ENCODE measurements at places on chromosomes 4 and X.

- no peak for DNase-seq
Observed at GRCh38 chr4:89823416-89823815, 13.5 kb downstream of the SNCA start.

GRCh38 chr4:9835430-9835829 lies 54.0 kb downstream of the DRD5 start:
- no peak for DNase-seq

DNA sequence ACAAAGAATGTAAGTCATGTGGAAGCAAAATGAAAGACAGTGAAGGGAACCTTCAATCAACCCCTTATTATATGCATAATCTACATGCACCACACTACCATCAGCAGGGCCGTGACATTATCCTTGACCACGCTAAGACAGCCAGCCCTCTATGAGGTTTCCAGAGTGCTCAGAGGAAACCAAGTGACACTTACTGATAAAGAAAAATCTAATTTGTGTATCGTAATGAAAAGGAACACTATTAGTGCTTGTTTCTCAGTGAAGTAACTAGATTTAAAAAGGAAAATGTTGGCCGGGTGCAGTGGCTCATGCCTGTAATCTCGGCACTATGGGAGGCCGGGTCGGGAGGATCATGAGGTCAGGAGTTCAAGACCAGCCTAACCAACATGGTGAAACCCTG lies 56.4 kb downstream of the ABCG2 start:
- DNase-seq: no peak

DNA sequence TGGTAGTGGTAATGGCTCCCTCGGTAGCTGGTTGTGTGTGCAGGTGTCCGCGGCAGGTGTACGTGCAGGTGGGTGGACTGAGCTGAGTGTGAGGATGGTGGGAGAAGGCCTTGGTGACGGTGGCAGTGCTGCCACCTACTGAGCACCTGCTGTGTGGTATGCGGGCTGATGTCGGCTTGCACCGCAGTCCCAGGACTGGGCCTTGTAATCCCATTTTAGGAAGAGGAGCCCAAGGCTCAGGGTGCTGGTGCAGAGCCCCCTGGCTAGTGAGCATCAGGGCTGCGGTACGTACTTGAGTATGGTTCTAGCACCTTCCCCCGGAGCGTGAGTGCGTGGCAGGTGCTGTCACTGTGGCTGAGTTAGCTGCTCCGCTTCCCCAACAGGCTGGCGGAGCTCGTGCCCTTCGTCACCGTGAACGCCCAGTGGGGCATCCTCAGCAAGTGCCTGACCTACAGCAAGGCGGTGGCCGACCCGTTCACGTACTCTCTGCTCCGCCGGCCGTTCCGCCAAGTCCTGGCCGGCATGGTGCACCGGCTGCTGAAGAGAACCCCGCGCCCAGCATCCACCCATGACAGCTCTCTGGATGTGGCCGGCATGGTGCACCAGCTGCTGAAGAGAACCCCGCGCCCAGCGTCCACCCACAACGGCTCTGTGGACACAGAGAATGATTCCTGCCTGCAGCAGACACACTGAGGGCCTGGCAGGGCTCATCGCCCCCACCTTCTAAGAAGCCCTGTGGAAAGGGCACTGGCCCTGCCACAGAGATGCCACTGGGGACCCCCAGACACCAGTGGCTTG lies 5.7 kb upstream of the CPZ start:
- DNase-seq: no peak

GRCh38 chr4:150573534-150573933 lies 8.4 kb upstream of the MAB21L2 start:
- peak; percentile 25 for DNase-seq

GRCh38 chr4:121651597-121651996 lies 45.2 kb downstream of the ANXA5 start:
- DNase-seq: no peak

DNA sequence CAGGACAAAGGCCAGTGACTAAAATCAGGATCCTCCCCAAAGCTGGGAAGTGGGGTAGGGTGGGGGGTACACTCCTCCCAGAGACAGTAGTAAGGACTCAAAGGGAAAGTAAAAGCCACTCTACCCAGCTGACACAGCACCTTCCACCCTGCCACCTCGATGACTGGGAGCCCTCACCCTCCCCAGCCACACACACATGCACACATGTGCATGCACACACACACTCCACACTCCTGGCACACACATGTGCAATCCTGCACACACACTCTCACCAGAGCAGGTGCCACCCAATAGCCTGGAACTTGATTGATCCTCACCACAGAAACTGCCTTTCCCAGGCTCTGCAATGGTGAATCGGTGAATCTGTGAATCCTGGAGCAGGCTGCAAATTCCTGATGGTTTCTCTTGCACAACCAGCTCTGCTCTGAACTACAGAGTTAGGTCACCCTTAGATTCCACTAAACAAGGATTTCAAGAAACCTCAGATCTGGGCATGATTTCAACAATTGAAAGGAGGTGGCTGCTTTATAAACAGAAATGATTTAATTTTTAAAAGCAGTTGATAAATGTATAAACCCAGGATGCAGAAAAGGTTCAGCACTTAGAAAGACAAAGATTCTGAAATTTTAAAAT lies 21.5 kb downstream of the AMOT start:
- DNase-seq: no peak

DNA sequence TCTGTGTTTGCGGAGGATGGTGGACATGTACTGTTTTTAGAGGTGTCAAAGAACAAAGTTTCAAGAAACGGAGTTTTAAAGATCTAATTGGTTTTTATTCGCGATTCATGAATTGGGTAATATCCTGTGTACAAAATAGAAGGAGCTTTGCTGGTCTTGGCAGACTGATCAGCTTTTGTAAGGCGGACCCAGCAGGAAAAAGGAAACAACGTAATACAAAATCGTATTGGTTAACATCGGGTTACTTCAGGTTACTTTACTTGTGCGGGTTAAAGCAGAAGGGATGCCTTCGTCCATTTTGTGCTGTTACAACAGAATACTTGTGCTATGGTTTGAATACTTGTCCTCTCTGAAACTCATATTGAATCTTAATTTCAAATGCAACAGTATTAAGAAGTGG lies 11.4 kb upstream of the NYX start:
- peak; percentile 72 for DNase-seq

DNA sequence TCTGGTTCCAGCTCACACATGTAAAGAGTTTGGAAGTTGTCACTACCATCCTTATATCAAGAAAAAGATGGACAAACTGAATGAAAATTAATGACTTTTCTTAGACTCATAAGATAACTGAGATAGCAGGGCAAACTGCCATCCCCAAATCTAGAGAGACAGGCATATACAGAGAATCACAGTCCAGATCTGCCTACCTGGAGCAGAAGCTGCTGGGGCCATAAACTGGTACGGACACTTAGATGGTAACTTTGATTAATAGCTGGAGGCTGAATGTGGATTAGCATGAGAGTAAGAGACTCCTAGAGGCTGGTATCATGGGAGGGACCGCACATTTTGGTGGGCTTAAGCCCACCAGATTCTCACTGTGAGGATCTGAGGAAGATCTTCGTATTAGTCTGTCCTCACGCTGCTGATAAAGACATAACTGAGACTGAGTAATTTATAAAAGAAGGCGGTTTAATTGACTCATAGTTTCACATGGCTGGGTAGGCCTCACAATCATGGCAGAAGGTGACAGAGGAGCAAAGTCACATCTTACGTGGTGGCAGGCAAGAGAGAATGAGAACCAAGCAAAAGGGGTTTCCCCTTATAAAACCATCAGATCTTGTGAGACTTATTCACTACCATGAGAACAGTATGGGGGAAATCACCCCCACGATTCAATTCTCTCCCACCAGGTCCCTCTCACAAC lies 10.8 kb upstream of the POLA1 start:
- peak; percentile 9 for DNase-seq

GRCh38 chr4:2792711-2793585 lies at the start of gene SH3BP2:
TSS of gene SH3BP2 (plus strand) at chr4:2793085. CDS start at chr4:2820618, 27,533 bp downstream.
- DNase-seq: peak; percentile 88

DNA sequence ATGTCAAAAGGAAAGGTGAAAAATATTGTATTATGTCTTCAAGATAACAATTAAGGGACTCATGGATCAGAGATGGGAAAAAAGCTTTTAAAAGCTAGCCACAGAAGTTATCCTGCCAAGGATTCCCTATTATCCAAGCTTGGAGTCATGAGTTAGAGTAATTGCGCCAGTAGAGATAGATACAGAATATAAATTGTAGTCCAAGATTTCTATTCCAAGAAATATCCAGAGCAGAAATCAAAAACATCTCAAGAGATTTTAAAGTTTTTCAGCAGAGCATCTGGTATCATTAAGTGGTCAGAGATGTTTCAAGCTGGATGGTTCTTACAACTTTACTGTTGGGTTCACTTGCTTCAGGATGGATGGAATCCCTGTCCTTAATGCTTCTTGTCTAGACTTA lies 186.7 kb downstream of the PCDH18 start:
- no peak for DNase-seq
